ENCODE measurements at places on chromosomes 2 and 18.

- DNase-seq = no peak
Measured at GRCh38 chr2:127577973-127578372, 42.5 kb downstream of the MYO7B start.

DNA sequence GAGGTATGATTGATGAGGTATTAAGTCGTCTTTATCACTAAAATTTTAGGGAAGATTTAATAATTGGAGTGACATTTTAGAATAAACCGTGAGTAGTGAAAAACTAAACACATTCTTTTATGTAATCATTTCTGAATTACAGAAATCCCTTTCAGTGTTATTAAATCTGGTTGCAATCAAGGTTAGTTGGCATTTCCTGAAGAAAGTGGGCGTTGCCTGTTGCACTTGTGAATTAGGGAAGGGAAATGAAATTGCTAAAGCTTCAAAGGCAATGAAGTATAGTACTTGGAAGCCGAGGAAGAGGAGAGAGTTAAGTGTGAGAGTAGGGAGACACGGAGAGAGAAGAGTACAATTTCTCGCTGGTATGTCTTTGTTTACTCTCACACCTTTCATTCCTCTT, 274.5 kb downstream of the SLC8A1 start:
- DNase-seq = no peak

DNA sequence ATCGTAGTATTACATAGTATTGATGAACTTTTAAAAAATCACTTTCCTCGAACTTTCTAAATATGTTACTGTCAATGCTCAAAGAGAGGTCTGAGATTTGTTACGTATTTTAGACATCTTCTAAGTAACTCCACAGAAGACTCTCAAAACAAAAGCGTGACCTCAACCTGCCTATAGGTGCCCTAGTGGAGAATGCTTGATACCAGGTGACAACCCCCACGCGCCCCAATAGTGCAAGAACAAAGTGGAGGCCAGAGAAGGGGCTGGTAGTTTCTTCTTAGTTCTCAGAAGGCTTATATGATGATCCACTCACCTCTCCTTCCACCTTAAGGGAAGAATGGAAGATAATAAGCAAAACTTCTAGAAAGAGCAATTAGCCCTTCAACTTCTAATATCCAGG, 102.6 kb downstream of the ANKRD44 start:
- no peak for DNase-seq

GRCh38 chr2:43123028-43123427, 103.4 kb downstream of the ZFP36L2 start:
- no peak for DNase-seq

DNA sequence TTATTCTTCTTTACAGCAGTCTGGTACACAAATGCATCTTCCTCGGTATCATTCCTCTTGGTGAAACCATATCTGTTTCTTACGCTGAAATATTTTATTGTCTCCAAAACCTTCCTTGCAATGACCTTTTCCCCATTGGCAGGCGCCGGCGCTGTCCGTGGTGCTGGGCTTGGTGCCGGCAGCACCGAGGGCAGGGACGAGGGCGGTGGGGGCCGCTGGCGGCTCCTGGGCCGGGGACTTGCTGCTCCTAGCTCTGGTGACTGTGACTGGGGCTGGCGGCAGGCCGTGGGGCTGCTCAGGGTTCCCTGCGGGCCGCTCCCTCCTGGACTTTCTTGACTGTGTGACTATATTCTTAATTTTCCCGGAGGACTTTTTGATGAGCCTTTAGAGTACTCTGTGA, 72.5 kb downstream of the GPR39 start:
- DNase-seq = peak; percentile 76

- no peak for DNase-seq
Measured at GRCh38 chr18:72648481-72648960, 104.4 kb upstream of the CBLN2 start.

- no peak for DNase-seq
Measured at GRCh38 chr18:36718705-36719328, 110.0 kb downstream of the TPGS2 start.

DNA sequence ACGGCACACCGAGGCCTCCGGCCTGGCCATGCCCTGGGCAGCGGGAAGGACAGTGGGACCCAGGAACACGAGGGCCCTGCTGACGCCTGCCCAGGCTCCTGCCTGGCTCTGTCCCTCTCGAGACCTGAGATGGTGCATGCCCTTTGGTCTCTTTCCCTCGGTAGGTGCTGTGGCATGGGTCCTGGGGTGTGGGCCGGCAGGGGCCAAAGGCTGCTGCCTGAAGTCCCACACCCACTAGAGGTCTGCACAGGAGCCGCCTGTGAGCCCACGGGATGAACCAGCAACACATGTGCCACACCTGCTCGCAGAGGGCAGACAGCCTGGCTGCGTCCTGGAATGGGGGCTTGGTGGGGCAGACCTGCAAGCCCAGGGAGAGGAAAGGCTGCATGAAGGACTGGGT, 73.3 kb downstream of the NDUFA10 start:
- no peak for DNase-seq

DNA sequence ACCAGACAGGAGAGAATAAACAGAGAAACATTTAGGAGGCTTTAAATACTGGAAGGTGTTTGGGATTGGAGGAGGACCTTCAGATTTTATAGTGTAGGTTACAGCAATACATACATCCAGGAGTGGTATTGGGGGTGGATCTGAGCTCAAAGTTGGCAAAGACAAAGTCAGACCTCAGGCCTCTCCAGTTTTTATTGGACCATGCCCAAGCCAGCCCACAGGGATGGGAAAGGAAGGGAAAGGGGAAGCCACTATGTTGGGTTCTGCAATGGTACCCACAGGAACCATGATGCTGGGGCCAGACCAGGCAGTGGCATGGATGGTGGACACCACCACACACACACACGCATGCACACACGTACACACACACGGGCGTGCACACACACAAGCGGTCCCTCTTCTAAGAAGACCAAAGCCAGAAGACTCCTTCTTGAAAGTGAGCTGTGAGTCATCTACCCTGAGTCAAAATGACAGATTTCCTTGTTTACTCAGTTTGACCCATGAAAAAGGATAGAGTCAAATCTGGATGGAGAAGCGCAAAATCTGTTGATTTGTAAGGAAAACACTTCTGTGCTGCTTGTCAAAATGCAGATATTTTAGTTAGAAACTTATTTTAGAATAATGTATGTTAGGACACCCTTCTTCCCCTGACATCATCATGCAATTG, 87.9 kb downstream of the TRABD2A start:
- no peak for DNase-seq

GRCh38 chr2:64318476-64318748, 135.6 kb upstream of the LGALSL start:
- DNase-seq = no peak

- no peak for DNase-seq
Measured at GRCh38 chr2:67388680-67389079, 8.5 kb upstream of the ETAA1 start.

DNA sequence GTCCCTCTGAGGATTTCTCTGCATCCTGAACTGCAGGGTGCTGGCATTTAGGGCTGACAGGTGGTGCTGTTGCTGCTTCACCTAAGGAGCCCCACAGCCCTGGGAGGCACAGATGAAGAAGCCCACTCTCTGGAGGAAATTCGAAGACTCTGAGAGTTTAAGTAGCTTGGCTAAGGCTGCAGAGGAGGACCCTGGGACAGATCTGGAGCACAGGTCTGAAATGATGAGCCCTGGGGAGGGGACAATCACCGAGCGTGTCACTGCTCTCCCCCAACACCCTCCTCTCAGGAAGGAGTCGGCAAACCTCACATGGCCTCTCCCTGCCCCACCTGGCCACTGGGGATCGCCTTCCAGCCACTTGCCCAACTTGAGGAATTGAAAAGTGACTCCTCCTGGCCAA, 18.6 kb downstream of the CYP27C1 start:
- no peak for DNase-seq

DNA sequence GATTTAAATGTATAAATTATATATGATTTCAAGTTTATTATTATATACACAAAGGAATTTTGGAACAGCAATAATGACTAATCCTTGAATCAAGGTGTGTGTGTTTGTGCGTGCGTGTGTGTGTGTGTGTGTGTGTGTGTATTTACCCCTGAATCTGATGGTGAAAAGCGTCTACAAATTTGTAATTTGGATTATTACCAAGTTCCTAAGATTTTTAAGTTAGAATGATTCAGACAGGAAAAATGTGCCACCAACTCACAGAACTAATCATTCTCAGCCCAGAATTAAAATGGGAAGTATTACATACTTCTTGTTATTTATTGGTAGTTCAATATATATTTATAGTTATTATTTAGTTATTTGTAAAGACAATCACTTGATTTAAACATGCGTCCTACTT, 12.3 kb downstream of the CALCRL start:
- DNase-seq = no peak

- DNase-seq = no peak
Measured at GRCh38 chr2:38948995-38949394, 59.3 kb downstream of the ARHGEF33 start.

- DNase-seq = no peak
Measured at GRCh38 chr2:196849895-196850294, 40.7 kb upstream of the C2orf66 start.

- DNase-seq = no peak
Measured at GRCh38 chr2:48016225-48017019, 110.1 kb upstream of the FBXO11 start.

DNA sequence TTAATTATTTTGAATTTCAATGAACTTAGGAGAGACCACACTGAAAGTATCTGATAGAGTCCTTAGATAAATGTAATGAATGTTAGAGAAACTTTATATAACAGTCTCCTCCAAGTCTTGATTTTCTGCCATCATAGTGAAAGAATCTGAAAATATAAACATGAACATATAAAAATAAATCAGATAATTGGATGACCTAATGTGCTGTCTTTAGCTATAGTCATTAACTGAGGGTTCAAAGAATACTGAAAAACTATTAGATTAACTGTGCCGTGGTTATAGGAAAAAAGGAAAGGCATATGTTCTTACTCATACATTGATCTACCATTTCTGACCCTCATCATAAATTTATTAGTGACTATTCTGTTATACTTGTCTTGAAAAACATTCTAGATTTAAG, 47.0 kb upstream of the SPAG16 start:
- no peak for DNase-seq

DNA sequence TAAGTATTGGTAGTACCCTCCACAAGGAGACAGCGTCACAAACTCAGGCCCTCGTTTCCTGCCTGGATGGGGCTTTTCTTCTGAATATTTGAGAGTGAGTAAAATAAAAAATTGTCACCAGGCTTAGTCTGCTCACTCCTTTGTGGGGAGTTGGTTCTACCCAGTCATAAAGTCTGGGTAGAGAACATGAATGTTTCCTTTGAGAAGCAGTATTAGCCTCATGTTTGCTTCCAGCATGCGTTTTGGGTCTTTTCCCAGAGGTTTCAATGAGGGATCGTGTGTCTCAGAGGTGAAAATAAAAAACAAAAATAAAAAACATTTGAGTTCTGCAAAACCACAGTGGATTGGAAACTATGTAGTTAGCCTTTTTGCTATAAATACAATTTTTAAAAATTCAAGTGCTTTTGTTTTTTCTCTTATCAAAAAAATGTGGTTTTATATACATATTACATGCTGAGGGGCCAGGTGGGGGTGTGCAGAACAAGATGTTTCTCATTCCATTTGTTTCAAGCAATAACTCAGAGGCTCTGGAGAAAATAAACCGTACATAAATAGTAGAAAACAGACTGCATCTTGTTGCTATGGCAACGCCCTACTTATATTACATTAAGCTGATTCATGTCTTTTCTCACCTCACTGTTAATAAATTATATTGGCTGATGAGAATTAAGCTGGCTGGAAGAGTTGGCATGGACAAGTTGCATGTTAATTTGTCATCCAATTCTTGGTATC, 225.4 kb upstream of the FBXO11 start:
- DNase-seq = no peak

DNA sequence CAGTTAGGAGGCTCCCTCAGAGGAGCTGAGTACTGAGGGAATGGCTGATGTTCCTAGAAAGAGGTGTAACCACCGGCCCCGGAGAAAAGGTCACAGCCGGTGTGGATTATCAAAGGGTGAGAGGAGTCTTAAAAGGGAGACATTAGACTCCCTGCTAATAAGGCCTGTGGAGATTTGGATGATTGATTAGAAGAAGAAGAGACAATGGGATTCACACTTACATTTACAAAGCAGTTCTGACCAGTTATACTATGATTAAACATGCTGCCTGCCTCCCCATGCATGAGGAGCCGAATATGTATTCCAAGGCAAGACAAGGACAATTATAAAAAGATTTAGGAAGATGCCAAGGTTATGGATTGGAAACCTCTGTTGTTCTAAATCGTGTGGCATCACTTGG, 302.4 kb downstream of the SLC4A3 start:
- DNase-seq = no peak

DNA sequence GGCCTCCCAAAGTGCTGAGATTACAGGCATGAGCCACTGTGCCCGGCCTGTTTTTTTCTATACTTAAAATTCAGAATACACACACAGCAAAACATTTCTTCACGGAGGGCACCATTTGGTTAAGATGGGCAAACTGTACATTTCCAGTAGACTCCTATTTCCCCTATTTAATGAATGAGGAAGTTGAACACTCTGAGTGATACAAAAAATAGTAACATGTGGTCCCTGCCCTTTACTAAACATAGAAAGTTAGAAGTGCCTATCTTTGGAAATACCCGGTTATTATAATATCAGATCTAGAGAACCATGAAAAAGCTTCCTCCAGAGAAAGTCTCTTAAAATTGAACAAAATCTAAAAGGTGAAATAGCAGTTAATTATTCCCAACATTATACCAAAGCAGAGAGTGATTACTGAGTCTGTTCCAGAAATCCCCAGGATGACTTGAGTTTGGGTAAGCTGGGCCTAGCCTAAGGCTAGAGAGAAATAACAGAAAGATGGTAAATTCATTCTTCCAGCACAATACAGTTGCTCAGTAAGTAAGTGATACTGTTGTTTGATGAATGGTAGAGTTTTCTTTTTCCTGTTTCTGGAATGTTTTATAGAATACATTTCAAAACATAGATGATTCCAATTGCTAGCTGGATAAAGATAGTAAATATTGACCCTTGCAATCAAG, 23.3 kb upstream of the RMC1 start:
- no peak for DNase-seq

- no peak for DNase-seq
Measured at GRCh38 chr2:235160281-235160810, 208.5 kb downstream of the SH3BP4 start.

DNA sequence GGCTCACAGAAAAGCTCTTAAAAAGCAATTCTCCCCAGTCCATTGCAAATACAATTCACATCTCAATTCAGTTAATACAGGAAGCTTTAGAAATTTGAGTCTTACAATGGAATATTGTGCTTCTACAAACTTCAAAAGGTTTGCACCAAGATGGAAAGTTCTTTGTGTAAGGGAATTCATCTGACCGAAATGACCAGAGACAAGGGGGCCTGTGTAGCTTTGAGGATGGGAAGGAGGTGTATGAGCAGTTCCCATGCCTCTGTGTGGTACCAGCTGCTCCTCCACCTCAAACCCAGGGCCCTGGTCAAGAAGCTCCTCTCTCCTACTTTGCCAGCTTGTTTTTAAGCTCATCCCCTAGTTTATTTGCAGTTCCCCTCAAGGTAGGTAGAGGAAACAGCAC, 312.8 kb upstream of the PKDCC start:
- no peak for DNase-seq

GRCh38 chr2:127650041-127650784, 4.3 kb downstream of the GPR17 start:
- no peak for DNase-seq

Data from right forelimb (tissue), 1 donor.